ENCODE measurements at places on chromosomes 13 and 19. TPM values are rescaled to one million over a fixed set of nuclear protein-coding genes. Genes with fewer than 3 reads are reported as not detected.

KXD1 gene
- polyA plus RNA-seq: 81.9 TPM

MAP4K1 gene
- 82.9 TPM for polyA plus RNA-seq

GPC6 gene
- 1.1 TPM for polyA plus RNA-seq

ZNF560 gene
- 0.21 TPM for polyA plus RNA-seq

DACT3 gene
- 3.4 TPM for polyA plus RNA-seq

NAPSA gene
- polyA plus RNA-seq: 6.4 TPM

Data from thymus (tissue), 14 donors.